ENCODE measurements at places on chromosomes 16 and 17.

DNA sequence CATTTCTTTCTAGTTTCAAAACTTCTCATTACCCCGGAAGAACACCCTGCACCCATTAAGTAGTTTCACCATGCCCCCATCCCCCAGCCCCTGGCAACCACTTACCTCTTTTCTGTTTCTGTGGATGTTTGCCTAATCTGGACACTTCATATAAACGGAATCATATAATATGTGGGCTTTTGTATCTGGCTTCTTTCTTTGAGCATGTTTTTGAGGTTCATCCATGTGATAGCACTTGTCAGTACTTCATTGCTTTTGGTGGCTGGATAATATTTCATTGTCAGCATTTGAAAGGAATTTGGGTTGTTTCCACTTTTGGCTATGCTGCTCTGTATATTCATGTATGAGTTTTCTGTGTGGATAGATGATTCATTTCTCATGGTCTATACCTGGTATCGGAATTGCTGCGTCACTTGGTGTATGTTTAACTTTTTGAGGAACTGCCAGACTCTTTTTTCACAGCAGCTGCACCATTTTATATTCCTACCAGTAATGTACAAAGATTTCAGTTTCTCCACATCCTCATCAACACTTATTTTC, 30.0 kb upstream of the SLC5A10 start:
- DNase-seq = peak; percentile 73

DNA sequence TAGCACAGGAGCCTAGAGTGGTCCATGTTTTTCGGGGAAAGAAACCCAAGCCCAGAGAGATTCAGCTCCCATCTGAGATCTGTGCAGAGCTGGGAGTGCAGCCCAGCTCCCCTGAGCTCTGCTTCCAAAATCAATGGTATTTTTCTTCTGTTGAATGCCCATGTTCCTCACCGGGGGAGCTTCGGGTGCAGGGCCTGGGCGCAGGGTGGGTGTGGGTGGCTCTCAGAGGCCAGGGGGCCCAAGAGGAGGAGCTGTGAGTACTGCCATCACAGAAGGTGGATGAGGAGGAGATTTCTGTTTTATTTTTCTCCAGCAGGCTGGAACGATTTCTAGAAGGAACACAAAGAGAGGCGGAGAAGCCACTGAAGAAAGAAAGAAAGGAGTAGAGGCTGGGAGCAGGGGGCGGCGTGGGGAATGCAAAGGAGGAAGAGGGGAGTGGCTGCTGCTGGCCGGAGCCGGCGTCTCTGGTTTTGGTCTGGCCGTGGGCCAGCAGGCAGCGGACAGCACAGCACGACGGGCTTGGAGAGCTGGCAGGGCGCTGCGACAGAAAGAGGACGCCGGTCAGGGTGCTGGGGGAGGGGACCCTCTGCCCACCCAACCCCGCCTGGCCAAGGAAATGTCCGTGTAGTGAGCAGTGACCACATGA, 76.2 kb upstream of the KSR1 start:
- DNase-seq = peak; percentile 41

DNA sequence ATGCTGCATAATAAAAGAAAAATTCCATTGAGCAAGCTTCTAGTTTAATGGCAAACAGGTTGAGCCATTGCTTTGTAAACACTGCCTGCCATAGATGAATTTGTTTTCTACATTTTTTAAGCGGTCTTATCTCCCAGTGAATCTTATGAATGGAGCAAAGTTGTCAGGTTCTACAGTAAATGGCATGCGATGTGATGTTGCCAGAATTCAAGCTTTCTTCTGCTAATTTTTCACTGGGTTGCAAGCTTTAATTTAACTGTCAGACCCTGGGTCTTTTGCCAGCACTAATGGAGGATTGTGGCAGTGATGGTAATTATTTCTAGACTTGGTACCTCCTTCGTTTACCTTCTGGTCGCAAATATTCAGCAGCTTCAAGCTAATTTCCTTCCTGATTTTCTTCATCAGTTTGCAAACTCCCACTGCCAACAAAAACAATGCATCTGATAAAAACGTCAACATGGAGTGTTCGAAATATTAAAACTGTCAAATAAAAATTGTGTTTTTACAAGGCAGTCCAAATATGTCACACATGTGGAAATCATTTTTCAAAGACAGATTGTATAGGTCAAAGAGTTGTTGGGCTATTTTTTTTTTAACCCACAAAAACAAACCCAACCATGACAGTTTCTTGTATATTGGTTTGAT, 274.2 kb upstream of the ERCC4 start:
- DNase-seq = no peak

GRCh38 chr17:42270170-42270535, 6.0 kb downstream of the STAT5B start:
- DNase-seq = no peak

GRCh38 chr17:44277976-44278375, 10.0 kb upstream of the SLC4A1 start:
- peak; percentile 42 for DNase-seq

DNA sequence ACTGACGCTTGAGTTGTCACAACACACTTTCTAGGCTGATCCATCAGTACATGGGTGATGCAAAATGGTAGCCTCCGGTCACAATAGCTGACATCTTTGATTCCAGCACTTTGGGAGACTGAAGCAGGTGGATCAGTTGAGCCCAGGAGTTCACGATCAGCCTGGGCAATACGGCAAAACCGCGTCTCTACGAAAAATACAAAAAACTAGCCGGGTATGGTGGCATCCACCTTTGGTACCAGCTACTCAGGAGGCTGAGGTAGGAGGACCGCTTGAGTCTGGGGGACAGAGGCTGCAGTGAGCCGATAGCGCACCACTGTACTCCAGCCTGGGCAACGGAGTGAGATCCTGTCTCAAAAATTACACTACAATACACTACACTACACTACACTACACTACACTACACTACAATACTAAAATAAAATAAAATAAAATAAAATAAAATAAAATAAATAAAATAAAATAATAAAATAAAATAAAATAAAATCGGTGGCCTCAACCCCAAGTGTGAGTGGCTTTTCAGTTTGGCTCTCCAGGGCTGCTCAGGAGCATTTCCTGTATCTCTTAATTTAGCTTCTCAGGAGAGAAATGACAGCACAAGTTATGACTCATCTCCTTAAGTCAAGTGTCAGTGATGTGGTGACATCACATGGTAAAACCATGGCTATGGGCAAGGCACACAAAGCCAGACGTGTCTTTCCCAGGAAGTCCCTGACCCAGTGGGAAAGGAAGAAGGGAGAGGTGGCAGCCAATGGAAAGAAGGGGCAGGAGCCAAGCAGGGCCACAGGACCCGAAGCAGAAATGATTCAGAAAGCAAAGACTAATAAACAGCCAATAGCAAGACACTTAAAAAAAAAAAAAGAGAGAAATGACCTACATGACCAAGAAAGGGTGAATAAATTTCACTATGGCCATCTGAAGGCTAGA, 75.3 kb upstream of the TBC1D3K start:
- peak; percentile 90 for DNase-seq

DNA sequence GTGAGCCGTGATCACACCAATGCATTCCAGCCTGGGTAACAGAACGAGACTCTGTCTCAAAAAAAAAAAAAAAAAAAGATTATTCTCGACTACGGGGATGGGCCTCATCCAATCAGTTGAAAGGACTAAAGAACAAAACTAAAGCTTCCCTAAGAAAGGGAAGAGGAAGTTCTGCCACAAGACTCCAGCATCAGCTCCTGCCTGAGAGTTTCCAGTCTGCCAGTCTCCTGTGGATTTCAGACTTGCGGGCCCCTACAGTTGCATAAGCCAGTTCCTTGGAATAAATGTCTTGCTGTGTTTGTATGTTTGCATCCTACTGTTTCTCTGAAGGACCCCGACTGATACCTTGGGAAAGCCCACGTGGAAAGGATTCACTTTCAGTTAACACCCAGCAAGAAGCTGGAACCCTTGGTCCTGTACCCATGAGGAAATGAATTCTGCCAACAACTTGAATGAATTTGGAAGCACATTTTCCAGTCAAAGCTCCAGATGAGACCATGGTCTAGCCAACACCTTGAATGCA, 26.3 kb upstream of the FZD2 start:
- no peak for DNase-seq

- no peak for DNase-seq
These were observed at the start of gene ST6GALNAC2 for GRCh38 chr17:76585649-76586593. Gene ST6GALNAC2, minus strand, starts transcription at chr17:76585860. Its CDS starts 52 bp downstream, at chr17:76585808.

GRCh38 chr17:77388384-77389306, 247.9 kb downstream of the SEC14L1 start:
- DNase-seq = peak; percentile 57

GRCh38 chr16:21526923-21527807, 72.2 kb upstream of the METTL9 start:
- DNase-seq = no peak

DNA sequence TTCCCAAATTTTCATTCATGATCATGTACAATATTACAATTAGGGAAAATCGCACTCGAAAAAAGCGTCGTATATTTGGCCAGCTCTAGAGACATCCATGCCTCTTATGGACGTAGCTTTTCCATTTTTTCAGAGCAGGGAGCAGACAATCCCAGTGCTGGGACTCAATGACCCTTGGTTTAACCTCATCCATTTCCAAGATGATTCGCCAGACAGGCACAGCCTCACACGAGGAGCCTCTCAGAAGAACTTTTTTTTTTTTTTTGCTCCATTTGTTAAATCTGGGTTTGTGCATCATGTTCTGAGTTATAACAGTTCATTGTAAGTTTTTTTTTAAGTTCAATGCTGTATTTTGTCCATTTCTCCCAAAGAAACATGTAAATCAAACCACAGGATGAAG, 92.1 kb downstream of the ZDHHC7 start:
- DNase-seq = no peak

DNA sequence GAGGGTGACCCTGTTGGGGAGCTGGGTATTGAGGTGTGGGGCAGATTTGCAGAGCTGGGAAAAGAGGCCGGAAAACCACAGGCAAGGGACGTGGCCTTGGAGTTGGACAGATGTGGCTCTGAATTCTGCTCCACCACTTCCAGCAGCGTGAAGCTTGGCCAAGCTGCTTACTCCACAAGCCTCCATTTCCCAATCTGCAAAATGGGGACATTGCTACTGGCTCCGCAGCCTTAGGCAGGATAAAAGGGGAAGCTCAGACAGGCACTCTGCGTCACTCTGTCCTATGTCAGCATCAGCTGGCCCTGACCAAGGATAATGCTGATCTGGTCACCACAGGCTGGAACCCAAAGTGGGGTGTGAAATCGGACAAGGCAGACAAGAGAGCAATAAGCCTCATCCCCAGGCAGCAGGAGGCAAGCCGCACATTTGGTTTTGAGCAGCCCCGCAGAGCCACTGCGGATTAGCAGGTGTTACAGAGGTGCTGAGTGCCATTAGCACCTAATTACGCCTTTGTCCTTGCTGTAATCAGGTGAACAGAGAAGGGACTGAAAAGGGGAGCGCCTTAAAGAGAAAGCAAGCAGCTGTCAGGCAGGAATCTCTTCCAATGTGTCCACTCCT, 54.8 kb downstream of the SDK2 start:
- DNase-seq = no peak

- no peak for DNase-seq
These were observed 16.4 kb downstream of the REXO5 start for GRCh38 chr16:20822521-20823325.

- DNase-seq = no peak
These were observed 432.3 kb downstream of the XYLT1 start for GRCh38 chr16:17038415-17038814.

- DNase-seq = no peak
These were observed 5.1 kb downstream of the FOXF1 start for GRCh38 chr16:86515413-86515776.

GRCh38 chr16:56041556-56042140, 149.6 kb upstream of the GNAO1 start:
- DNase-seq = no peak

DNA sequence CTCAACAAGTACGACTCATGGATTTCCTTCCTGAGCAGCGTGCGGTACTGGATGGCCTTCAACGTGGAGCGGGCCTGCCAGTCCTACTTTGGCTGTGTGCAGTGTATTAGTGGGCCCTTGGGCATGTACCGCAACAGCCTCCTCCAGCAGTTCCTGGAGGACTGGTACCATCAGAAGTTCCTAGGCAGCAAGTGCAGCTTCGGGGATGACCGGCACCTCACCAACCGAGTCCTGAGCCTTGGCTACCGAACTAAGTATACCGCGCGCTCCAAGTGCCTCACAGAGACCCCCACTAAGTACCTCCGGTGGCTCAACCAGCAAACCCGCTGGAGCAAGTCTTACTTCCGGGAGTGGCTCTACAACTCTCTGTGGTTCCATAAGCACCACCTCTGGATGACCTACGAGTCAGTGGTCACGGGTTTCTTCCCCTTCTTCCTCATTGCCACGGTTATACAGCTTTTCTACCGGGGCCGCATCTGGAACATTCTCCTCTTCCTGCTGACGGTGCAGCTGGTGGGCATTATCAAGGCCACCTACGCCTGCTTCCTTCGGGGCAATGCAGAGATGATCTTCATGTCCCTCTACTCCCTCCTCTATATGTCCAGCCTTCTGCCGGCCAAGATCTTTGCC, 9.0 kb downstream of the HAS3 start:
- DNase-seq = no peak

GRCh38 chr17:64309710-64310109, 46.6 kb upstream of the TEX2 start:
- no peak for DNase-seq

Measured in astrocyte (in vitro differentiated cells and primary cell).